Stimulated activated CD4-positive, alpha-beta T cell treated with anti-CD3 and anti-CD28 coated beads, Interleukin-4, amount 100 ng/mL, for 4 hours (primary cell): ENCODE measurements at places on chromosomes 16 and 17.

- no peak for DNase-seq
These were observed 678.1 kb upstream of the GOT2 start for GRCh38 chr16:59411961-59412841.

DNA sequence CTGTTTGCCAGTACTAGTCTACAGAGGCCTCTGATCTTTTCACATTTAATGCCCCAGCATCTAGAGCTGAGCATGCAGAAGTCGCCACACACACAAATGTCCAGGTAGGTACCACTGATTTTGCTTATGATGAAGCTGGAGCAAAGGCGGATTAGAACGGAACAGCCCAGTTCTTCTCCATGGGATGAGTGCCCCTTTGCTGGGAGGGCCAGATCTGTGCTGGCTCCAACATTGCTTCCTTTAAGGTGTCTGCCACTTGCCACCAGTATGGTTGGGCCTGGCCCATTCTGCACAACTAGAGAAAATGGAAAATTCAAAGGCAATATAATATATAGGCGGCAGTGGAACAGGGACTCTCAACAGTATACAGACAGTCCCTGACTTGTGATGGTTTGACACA lies 2.2 kb upstream of the MNT start:
- DNase-seq: no peak

GRCh38 chr16:69848637-69849545 lies 86.8 kb downstream of the WWP2 start:
- no peak for DNase-seq

DNA sequence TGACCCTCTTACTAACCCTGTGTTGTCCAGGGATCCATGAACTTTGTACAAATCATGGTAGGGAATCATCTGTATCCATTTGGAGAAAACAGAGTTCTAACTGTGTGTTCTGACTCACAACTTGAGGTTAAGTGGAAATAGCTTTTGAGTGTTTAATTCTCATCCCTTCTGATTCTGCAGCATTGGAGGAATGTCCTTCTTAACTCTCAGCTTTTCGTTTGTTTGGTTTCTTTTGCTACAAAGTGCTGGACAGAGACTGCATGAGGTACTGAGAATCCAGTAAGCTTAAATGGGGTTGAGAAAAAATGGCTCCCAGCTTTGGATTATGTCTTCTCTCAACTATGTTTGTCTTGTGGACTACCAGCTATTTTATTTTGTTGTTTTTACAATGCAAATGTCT lies 352.1 kb upstream of the KIF2B start:
- DNase-seq: no peak

DNA sequence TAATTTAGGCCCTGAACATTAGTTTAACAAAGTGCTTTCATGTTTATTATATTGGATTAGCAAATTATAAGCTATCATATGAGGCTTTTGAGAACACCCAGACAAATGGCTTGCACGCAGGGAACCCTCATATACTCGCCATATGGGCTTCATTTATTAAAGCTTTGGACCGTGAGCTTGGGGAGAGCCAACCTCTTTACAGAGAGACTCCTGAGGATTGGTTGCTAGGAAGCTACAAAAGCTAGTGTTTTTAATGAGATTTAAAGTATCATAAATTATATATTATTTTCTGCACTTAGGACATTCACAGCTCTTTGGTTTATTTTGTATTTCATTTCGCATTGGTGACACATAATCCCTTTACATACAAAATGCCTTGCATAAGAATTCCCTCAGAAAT lies 193.8 kb upstream of the TOX3 start:
- DNase-seq: no peak

- no peak for DNase-seq
These were observed 433.9 kb upstream of the MAF start for GRCh38 chr16:80034469-80034826.

- no peak for DNase-seq
These were observed 40.6 kb downstream of the GDE1 start for GRCh38 chr16:19481296-19481695.

DNA sequence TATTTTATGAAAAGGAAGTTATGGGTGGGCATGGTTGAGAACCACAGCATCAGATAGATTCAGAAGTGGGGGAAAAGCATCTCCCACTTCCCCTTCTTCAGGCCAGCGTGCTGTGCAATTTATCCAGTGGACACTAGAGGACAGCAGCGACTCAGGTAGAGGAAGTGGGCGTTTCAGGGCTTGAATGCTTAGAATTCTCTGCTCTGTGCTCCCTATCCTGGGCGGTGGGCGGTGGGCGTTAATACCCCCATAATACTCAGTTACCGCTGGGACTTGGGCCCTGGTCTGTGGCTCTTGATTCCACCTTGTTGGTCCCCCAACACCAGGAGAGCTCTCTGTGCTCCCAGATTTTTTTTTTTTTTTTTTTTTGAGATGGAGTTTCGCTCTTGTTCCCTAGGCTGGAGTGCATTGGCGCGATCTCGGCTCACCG lies 3.7 kb upstream of the LYZL6 start:
- peak; percentile 25 for DNase-seq

GRCh38 chr16:15682105-15682570 lies 32.1 kb downstream of the NDE1 start:
- peak; percentile 37 for DNase-seq

DNA sequence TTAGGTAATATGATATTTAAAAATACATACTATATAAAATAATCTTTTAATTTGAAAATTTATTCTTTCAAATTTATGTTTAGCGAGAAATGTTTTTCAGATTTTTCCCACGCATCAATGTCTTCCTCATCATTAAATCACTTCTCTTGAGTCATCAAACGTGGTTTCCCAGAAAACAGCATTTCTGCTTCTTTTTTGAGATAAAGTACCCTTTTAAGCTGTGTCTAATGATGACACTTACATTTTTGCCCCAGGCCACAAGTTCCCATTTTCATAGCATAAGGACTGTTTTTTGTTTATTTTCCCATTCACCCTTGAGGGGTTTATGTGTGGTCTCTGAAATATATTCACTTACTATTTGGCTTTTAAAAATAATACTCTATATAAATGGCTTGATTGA lies 139.0 kb upstream of the HS3ST3A1 start:
- no peak for DNase-seq

GRCh38 chr17:16415031-16415924 lies at the start of gene TRPV2:
TSS of gene TRPV2 (plus strand) at chr17:16415571. CDS start at chr17:16417669, 2,098 bp downstream.
- peak; percentile 46 for DNase-seq

- DNase-seq: no peak
These were observed 10.3 kb downstream of the CENPV start for GRCh38 chr17:16342979-16343378.

DNA sequence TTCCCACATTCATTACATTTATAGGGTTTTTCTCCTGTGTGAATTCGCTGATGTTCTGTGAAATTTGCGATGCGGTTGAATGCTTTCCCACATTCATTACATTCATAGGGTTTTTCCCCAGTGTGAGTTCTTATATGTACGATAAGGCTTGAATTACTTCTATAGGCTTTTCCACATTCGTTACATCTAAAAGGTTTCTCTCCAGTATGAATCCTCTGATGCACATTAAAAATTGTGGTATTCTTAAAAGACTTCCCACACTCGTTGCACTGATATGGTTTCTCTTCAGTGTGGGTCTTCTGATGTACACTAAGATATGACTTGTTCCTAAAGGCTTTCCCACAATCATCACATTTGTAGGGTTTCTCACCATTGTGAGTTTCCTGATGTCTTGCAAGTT lies 30.4 kb downstream of the ZNF624 start:
- DNase-seq: no peak

GRCh38 chr17:51401279-51401678 lies 140.9 kb downstream of the UTP18 start:
- no peak for DNase-seq

GRCh38 chr17:60129164-60129563 lies 20.6 kb upstream of the CA4 start:
- DNase-seq: no peak

GRCh38 chr16:74462361-74462760 lies 41.1 kb upstream of the CLEC18B start:
- DNase-seq: no peak

GRCh38 chr16:10325783-10326543 lies 59.9 kb upstream of the ATF7IP2 start:
- no peak for DNase-seq

- DNase-seq: no peak
These were observed 23.6 kb downstream of the RANBP10 start for GRCh38 chr16:67782567-67783352.
